ENCODE measurements at places on chromosomes 11 and 22.

GRCh38 chr11:95688015-95688414 is 101.6 kb downstream of the FAM76B start:
- no peak for DNase-seq

GRCh38 chr11:128530118-128531074 is 57.0 kb downstream of the ETS1 start:
- no peak for DNase-seq

GRCh38 chr11:40647295-40647694 is 812.2 kb downstream of the LRRC4C start:
- no peak for DNase-seq

GRCh38 chr22:49770547-49771265 is 57.0 kb downstream of the BRD1 start:
- DNase-seq = no peak

GRCh38 chr11:113557926-113558325 is 82.7 kb upstream of the DRD2 start:
- no peak for DNase-seq

DNA sequence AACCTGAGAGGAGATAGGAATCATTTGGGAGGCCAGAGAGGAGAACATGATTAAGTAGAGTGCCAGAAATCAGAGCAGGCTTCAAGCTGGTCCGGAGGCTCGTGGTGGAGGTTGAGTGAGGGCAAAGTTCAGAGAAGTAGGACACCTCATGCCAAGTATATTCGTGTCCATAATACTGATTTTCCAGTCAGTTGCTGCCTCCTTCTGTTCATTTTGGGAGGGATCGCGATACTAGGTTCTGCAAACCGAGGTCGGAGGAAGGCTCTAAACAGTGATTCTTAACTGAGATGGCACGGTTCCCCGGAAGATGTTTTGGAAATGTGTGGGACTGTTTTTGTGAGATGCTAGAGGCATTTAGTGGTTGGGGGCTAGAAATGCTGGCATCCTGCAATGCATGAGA is 13.6 kb upstream of the CD3E start:
- no peak for DNase-seq

- no peak for DNase-seq
Measured at GRCh38 chr22:42768385-42769035, 47.8 kb upstream of the A4GALT start.

- DNase-seq = no peak
Measured at GRCh38 chr22:40055143-40055883, 60.6 kb downstream of the FAM83F start.

DNA sequence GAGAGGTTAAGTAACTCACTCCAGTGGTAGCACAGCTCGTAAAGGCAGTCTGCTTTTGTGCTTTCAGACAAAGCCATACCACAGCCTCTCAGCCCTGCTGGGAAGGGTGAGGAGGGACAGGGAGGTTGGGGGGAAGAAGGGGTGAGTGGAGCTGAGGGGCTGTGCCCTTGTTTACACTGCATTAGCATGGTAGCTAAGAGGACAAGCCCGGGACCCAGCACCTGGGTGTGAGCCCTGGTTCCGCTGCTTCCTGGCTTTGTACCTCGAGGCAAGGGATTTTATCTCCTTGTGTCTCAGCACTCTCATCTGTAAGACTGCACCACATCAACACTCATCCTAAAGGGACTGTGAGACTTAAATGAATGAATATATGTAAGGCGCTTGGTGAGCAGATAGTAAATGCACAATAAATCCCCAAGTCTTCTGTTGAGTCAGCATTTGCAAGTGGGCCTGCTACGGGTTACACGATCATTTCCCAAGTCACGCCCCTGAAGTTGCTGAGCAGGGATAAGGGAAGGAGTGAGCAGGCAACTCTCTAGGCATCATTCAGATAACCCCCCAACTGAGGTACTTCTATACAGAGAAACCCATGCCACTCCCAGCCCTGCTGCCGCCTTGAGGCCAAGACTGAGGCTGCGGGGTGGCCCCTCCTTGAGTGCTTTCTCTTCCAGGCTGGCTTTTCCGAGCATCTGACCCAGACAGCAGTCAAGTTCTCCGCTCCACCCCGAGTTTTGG is 7.5 kb downstream of the RASD2 start:
- no peak for DNase-seq

DNA sequence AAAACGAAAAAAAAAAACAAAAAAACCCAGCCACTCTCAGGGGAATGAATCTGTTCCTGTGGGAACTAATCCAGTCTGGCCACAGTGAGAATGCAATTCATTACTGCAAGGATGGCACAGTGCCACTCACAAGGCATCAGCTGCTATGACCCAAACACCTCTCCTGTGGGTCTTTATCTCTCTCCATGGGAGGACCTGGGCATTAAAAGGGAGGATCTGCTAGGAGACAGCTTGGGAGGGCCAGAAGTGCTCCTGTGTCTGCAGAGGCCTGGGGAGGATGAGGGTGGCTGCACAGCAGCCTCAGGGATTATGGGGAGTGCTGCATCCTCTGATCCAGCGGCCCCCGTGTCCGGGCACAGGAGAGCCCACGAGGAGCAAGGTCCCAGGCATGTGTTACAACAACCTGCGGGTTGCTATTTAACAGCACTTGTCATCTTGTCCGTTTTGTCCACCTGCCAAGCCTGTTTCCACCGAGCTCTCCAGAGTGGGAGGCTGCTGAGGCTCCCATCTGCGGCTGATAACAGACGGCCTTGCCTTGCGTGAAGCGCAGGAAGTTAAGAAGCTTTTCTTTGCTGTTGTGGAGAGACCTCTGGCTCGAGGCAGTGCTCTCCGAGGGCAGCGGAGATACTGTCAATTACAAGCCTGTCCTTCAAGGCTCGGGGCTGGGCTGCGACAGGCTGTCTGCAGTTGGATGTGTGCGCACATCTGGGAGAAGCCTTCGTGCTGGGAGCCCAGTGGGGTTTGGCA is 97.7 kb downstream of the NXPE2 start:
- DNase-seq = peak; percentile 20

GRCh38 chr11:93775289-93775688 is 8.8 kb upstream of the MED17 start:
- DNase-seq = no peak

DNA sequence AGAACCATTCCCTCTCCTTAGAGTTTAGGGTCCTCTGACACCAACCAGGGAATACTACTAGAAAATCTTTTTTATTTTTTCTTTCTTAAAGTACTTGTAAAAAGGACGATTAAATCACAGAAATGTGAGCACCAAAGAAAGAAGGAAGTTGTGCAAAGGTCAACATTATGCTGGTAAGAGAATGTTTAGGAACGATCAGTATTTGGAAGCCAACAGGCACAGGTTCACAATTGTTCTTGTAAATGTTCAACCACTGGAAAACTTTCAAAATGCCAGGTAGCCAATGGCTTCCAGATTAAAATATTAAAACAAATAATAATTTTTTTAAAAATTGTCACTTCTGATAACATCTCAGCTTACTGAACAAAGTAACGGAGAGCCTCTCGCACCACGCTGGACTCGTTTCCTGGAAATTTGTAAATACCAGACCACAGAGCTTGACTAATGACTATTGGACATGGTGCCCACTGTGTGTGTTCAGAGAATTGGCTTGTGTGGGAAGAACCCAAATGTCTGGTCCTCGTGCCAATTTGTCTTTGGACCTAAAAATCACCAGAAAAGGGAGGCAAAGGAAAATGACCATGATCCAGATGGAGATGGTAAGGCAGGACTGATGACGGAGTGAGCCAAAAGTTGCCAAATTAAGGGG is 20.8 kb downstream of the COMMD9 start:
- DNase-seq = no peak

- DNase-seq = no peak
Measured at GRCh38 chr11:124922831-124923230, 3.8 kb downstream of the HEPN1 start.

DNA sequence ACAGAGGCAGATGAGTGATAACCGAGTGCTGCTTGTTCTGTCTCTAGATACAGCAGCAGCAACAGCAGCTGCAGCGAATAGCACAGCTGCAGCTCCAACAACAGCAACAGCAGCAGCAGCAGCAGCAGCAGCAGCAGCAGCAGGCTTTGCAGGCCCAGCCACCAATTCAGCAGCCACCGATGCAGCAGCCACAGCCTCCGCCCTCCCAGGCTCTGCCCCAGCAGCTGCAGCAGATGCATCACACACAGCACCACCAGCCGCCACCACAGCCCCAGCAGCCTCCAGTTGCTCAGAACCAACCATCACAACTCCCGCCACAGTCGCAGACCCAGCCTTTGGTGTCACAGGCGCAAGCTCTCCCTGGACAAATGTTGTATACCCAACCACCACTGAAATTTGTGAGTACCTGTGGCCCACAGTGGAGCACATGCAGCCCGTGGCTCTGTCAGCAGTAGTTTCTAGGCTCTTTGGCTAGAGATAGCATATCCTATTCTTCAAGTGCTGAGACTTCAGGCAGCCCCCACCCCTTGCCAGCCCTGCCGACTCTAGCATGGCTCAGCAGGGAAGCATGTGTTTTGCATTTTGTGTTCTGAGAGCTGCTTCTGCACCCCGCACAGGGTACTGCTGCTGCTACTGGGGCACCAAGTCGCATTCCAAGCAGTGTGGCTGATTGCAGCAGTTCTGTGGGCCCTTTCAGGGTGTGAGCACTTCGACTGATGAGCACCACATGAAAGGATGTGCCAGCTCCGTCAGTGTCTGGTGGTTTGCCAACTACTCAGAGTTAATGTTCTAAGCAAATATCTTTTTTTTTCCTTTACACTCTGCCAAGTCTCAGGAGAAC is 59.2 kb downstream of the MED15 start:
- no peak for DNase-seq

GRCh38 chr22:23213581-23214334 is 33.4 kb downstream of the BCR start:
- DNase-seq = no peak

GRCh38 chr11:5929571-5930368 is 12.3 kb upstream of the OR56A3 start:
- DNase-seq = no peak

GRCh38 chr11:79404325-79404724 is 36.5 kb downstream of the TENM4 start:
- DNase-seq = no peak

DNA sequence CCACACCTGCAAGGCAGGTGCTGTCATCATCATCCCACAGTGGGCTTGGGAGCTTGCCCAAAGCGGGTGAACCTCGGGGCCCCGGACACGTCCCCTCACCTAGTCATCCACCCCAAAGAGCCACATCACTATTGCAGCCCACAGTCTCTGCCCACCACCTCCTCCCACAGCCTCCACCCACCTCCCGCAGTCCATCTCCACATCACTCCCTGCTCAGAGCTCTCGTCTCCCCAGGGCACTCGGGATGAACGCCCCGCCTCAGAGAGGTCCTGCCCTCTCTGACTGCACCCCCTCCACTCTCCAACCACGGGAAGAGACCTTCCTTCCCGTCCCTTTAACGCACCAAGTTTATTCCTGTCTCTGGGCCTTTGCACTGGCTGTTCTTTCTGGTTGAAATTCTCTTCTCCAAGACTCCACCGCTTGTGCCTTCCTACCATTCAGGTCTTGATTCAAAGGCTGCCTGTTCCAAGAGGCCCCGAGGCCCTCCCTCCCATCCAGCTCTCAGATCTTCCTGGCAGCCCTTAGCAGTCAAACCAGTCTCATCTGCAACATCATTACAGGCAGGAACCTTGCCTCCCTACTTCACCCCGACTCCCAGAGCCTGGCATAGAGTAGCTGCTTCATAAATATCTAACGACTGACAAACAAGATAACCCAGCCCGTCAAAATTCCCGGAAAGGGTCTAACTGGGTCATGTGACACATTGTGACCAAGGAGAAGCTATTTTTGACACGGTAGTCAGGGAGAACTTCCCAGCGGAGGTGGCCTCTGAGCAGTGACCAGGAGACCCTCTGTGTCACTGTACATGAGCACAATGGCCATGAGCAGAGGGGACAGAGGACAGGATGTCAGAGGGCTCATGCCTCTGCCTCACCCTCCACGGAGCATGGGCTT is 11.1 kb downstream of the KCNJ4 start:
- DNase-seq = no peak

DNA sequence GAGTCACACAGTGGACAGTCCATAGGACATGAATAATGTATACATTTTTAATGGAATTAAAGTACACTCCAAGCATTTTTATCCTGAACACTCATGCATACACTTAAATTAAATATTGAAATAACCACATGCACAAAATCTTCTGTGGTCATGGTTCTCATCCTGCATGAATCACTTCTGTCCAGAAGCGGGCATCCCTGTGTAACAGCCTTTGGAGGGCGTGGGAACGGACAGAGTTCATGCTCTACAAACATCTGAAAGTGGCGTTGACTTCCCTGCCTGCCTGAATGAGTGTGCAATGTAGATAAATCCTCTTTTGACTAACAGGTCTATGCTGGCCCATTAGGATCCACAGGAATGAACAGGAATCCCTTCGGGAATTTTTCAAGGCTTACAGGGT is 780.2 kb downstream of the BRD1 start:
- no peak for DNase-seq

DNA sequence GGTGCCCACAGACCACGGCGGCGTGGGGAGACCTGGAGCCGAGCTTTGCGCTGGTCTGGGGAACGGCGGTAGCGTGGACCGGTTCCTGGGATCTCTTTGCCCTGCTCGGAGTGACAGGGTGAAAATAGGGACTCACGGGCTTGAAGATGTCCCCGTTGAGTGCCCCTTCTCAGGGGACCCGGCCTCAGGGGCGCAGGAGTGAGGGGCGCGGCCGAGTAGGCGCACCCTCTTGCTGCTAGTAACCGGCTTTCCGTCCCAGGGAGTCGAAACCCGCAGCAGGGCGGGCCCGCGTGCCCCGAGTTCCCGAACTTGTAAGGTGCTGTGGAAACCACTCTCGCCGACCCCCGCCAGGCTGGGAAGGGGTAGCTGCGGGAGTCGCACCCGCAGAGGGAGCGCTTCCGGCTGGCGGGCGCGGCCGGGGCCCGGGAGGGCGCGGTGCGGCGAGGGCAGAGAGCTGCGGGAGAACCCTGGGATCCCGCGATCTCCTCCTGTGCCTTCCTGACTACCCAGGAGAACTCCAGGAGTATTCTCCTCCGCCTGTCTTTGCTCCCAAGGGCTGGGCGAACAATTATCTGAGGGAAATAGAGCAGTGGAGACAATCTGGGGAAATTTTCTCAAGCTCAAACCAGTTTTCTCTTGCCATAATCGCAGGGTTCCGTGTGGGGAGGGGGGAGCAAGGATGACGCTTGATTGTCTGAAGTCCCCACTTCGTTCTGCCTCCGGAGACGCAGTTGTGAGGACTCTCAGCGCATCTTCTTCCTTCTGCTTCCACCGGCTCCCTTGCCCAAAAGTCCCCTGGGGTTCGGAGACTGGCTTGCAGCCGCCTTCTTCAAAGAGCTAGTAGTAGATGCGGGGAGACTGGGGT is 666 bp downstream of the NELL1 start:
- no peak for DNase-seq

GRCh38 chr22:39142088-39142680 is 10.3 kb downstream of the CBX7 start:
- no peak for DNase-seq
